ENCODE measurements at places on chromosomes 12 and 14. TPM values are rescaled to one million over a fixed set of nuclear protein-coding genes. Genes with fewer than 3 reads are reported as not detected.

SSPN gene
- total RNA-seq, result 9.3 TPM

DNA sequence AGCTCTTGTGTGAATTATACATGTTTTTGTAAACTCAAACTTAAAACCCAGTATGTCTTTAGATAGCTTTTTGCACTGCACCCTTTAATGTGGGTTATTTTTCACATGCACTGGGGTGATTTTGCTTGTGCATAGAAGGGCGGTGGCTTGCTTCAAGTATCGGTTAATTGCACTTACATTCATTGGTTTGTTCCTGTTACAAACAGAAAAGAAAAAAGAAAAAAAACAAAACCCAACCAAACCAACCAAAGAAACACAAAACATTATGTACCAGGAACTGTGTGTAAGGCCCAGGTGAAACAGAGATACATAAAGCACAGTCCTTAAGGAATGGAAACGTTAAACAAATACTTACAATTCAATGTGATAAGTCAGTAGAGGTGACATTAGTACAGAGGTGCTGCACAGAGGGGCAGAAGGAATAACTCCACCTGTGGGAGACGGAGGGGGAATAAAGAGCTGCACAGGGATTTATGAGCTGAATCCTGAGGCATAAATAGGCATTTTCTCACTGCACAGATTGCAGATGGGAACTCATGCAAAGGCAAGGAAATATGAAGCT, 151.4 kb downstream of the KTN1 start:
- no peak for DNase-seq

GRCh38 chr14:69775012-69775411, 8.1 kb downstream of the SRSF5 start:
- no peak for DNase-seq

GDF3 gene
- not detected for total RNA-seq

OR6C70 gene
- total RNA-seq, result not detected

GRCh38 chr12:6548966-6549683, 6.7 kb downstream of the IFFO1 start:
- peak; percentile 89 for DNase-seq

- peak; percentile 22 for DNase-seq
Observed at GRCh38 chr14:102853648-102854047, 68.8 kb upstream of the AMN start.

DNA sequence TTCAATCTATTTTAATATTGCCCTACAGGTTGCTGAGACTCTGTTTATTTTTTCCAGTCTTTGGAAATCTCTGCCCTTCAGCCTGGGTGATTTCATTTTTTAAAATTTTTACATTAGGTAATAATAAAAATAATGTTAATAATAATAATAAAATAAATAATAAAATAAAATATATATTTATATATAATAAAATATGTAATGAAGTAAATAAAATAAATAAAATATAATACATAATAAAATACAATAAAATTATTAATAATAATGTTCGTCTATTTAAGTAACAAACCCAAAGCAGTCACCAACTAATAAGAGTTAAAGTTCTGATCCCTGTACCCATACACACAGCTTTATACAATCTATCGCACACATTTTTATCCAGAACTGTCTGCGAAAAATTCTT, 130.5 kb downstream of the SEC23A start:
- DNase-seq, result no peak
